ENCODE measurements at places on chromosomes 1 and 21.

- no peak for DNase-seq
Observed at GRCh38 chr1:186943891-186944686, 115.3 kb downstream of the PLA2G4A start.

DNA sequence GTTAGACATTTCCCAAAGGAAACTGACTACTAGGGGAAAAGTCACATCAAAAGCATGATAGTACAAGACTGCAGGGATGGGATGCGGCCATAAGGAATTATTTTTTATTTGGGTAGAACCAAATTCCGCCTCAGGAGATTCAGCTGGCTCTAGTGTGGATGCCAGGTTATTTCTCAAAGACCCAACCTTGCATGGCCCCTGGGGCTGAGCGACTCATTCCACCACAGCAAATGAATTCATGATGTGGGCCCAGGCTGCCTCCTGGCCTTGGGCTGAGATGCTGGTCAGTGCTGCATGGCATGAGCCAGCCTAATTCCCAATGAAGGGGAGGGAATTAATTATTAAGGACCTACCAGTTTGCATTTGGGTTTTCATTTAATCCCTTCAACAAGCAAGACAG, 11.8 kb downstream of the TMEM35B start:
- DNase-seq = no peak

DNA sequence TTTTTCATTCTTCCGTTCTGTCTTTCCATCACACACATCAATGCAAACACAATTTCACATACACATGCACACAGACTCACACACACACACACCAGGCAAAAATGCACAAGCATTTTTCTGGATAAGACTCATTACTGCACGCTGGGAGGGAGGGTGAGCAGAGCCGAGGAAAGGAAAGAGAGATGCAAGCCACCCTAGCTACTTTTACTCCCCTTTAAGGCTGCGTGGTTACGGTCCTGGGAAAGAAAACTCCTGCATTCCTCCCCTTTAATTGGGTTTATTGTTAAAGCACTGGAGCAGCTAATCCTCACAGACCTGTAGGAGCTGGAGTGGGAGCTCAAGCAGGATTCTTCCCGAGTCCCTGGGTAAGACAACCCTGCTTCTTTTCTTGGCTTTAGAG, at the start of gene CAMK1G:
Gene CAMK1G, plus strand, starts transcription at position 307 of the 400 bp plus-strand sequence. CDS start 11,270 bp downstream, outside the sequence.
- DNase-seq = peak; percentile 57

DNA sequence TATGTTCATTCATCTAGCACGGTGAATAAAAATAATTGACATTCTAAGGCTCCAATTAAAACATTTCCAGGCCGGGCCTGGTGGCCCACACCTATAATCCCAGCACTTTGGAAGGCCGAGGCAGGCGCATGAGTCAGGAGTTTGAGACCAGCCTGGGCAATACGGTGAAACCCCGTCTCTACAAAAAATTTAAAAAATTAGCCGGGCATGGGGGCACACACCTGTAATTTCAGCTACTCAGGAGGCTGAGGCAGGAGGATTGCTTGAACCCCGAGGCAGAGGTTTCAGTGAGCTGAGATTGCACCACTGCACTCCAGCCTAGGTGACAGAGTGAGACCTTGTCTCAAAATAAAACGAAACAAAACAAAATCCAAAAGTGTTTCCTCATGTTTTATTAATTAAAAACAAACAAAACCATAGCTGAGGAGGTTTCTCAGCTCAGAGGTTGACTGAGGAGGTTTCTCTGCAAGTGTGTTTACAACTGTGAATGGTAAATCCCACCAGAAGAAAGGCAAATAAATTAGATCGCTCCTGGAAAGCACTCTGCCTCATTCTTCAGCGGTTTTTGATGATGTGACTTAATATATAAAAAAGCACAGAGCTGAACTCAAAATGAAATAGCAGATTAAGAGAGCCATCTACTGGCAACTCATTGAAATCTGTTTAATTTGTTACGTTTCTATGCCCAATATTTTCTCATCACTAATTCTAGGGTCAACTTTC, 37.7 kb upstream of the ATG4C start:
- peak; percentile 56 for DNase-seq

DNA sequence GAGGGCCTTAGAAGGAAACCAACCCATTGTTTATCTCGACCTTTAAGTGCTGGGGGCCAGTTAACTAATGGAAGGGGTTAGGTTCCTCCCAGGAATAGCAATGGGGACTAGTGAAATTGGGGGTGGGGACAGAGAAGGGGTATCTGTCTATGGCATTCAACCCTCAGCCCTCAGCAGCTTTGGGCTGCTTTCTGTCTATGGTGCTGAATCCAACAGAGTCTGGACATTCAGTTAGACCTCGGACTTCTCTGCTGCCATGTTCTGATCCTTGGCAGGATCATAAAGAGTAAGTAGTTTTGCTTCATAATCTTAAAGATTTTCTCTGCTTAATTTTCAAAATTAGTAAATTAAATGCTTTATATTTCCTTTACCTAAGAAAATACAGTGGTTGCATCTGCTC, 2.6 kb upstream of the EPHA10 start:
- no peak for DNase-seq

DNA sequence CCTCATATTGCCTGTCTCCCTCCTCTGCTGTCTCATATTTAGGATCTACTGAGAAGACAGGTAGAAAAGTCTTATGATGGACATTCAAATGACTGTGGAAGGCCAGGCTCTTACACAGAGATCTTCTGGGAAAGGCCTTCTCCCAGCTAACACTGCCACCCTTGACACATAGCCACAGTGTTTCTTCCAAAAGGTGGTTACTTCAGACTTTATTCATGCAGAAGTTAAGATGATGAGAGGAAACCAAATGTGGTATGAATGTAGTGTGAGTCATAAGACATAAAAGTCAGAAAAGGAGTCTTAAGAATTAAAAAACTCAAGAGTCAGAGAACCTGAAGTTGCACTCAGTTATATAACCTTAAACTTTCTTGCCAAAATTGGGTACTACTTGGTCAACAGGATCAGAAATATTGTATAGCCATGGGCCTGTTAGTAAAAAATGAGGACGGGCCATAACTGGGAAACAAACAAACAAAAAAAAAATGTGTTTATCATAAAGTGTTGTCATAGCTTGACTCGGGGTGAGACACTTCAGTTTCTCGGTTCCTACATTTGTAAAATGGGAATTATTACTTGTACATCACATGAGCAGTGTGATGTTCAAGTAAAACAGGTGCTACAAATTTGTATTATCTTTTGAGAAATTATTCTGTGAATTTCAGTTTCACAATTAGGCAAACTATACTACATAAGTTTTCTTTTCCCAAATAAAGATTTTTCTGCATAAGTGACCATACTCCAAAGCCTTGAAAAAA, 1.2 kb upstream of the DENND1B start:
- DNase-seq = no peak

DNA sequence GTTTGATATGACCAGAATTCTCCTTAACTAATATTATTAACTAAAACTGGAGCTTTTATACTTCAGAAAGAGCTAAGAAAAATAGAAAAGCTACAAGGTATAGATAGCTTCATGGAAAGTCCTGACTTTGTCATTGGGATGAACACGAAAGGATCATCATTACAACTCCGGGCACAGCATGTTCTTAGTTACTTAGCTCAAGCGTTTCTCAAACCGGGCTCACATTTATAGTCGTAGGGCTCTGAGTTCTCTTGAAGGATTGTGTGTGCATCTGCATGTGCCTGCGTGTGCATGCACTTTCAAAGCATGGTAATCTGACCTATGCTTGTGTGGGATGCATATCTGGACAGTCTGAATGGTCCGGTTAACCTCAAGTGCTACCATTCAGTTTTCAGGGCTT, 20.4 kb upstream of the MAP10 start:
- no peak for DNase-seq

Data from SK-N-SH (cell line).